Cortex of kidney (tissue), 1 donor: ENCODE measurements at places on chromosomes 7 and 10.

- DNase-seq, result no peak
Observed at GRCh38 chr7:107002126-107002525, 42.4 kb upstream of the PRKAR2B start.

GRCh38 chr10:66924674-66925345, 1.0 kb upstream of the LRRTM3 start:
- DNase-seq, result no peak

DNA sequence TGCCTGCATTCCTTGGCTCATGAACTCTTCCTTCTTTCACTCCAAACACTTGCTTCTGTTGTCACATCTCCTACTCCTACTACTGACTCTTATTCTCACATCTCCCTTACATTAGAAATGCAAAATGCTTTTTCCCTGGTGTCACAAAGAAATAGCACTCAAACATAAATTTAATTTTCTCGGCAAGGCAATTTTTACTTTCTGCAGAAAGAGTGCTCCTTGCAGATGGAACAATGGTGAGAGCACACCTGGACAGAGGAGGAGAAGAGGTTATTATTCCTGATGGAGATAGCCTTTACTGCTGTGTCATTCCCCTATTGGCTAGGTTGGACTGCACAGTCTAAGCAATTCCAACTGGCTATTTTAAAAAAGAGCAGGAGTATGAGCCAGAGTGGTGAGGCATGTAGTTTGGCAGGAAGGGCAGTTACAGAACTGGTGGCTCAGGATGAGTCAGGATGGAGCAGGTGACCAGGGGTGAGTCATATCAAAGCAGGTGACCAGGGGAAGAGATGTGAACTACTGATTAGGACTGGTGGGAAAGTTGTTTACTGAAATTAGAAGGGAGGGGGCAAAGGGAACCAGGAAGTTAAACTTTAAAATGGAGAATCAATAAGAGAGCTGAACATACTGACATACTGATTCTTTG, 52.9 kb downstream of the CYP2C9 start:
- no peak for DNase-seq

GRCh38 chr10:5570007-5570655, 45.4 kb downstream of the CALML3 start:
- no peak for DNase-seq

DNA sequence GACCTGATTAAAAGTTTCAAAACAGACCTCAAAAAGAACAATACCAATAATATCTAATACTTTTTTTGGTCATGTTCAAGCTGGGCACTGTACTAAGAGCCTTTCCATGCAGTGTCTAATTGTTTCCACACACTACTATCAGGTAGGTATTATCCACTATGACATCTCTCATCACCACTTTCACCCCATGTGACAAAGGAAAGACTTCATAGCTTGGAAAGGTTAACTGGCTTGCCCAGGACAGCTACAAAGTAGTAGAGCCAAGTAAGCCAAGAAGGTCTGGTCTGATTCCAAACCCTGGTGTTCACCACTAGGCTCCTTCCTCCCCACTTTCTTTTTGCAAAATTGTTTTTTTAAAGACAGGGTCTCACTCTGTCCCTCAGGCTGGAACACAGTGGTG, 400.5 kb downstream of the KCNMA1 start:
- DNase-seq, result no peak

GRCh38 chr7:156000601-156001396, 188.5 kb upstream of the SHH start:
- no peak for DNase-seq

GRCh38 chr10:21976739-21977138, 26.8 kb downstream of the DNAJC1 start:
- DNase-seq, result no peak

- DNase-seq, result no peak
Observed at GRCh38 chr10:72588266-72588665, 37.6 kb downstream of the MICU1 start.

DNA sequence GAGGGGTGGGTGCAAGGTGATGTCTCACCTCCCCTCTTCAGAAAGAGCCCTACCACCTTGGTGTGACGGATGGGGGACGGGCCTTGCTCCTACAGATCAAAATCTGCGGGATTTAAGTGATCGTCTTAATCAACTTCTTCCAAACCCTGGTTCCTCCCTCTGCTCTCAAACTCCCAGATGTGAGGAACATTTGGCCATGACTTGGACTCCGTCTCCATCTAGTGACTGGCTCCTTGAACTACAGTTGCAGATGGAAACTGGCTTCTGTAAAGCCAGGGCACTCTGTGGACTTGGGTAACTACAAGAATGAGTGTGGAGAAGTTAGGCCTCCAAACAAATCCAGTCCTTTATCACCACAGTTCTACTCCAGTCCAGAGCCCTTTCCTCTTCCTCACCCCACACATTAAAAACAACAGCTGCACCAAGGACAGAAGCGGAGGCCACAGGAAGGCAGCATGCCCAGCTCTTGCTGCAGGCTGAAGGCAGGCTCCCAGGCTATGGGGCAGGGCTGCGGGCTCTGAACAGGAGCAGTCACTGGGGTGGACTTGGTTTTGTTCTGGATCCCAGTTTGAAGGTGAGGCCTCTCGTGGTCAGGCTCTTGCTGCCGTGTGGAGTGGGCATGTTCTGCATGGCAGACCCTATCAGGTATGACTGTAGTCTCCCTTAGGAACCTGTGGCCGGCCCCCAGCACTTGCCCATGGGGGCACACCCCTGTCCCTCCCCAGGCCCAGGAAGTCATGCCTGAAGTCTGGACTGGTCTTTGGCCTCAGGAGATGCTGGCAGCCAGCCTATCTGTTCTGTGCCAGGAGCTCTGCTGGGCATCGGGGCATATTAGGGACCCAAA, 79.4 kb downstream of the VWC2 start:
- DNase-seq, result no peak

DNA sequence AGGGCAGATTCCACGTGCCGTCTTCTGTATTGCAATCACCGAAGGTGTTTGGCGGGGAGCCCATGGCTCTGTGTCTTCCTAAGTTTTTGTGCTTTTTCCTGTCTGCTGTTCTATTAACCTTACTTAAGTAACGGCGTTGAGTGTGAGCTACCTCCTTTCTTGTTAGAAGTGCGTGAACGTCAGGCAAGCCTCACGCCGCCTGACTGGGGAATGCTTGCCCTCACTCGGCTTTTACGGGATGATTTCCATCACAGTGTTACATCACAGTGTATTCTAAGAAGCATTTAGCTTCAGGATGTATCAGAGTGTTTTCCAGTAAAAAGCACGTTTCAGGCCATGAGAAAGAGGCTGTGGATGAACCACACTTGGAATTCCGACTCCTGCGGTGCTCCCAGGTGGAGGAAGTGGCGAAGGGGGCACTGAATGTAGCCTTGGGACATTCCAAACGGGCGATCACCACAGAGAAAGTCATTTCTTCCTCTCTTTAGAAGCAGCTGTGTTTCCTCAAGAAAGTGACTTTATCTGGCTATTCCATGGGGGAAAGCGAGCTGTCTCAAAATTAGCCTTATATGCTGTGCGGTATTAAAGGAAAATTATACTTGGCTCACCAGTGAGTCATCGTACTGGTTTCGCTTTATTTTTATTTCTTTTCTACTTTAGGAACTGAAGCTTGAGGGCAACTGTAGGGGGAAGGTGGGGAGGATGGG, 290.7 kb downstream of the KLF6 start:
- no peak for DNase-seq

DNA sequence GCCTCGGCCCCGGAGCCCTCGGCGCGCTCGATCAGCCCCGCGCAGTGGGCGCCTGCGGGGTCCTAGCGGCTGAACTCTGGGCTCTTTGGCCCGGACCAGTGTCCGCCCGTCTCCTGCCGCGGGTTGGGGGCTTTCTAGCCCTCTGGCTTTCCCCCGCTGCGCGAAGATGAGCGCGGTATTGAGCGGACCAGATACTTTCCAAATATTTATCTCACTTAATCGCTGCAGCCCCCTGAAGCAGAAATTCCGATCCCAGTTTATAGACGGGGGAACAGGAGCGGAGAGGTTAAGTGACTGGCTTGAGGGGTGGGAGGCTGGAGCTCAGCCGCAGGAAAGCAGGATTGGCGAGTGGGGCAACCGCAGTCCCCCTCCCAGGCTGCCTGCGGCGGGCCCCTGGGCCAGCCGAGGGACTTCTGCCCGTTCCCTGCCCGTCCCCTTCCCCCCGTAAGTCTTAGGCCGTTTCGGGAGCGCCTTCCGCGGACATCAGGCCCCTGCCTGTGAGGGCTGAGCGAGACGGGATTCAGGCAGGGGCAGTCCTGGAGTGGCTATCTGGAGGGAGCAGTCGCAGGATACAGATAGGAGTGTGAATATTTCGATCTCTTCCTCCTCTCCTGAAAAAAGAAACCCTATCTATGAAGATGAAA, 565 bp downstream of the STRIP2 start:
- DNase-seq, result no peak

DNA sequence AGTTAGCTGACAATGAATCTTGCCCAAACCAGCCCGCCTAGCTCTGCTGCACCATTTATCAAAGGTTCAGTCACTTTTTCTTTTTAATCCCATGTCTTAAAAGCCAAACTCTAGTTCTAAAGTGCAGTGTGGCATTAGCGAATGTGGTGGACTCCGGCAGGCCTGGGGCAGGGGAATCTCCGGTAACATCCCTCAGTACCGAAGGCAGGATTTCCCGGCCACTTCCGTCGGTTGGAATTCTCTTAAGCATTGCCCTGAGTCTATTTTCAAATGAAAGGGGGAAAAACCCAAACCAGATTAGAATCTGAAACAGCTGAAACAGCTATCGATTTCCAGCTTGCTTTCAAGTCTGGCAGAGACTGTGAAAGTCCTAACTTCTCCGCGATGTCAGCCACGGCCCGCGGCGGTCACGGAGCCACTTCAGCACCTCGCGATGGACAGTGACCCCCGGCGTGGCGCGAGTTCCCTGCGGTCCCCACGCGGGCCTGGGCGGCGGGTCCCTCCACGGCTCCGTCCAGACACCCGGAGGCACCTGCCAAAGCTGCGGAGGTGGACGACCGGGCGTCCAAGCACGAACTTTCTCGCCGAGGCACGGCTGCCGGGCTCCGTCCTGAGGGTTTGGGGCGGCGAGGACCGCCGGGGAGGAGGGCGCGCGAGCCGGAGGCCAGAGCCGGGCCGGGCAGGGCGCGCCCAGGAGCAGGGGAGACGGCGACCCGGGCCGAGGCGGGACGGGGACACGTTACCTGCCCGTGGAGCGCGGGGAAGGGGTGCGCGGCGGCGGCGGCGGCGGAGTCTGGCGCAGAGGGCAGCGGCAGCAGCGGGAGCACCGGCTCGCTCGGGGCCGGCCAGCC, 745 bp downstream of the TCERG1L start:
- DNase-seq, result no peak

DNA sequence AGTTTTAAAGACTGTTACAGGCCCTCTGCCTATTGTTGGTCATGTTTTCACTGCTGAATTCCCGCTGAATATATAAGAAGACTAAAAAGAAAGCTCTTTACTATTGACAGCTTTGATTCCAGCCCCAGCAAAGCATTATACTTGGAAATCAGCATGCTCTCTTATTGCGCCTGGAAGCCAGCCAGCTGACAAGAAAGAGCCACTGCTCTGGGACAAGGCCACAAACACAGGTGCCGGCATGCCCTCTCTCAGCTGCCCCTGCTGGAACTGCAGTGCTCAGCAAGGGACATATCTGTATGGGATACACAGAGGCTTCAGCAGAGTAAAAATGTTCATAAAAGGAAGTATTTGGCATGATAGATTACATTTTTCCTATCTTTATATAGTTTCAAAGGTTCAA, 523.9 kb downstream of the ADRA2A start:
- DNase-seq, result no peak

GRCh38 chr10:29114141-29114540, 174.7 kb upstream of the LYZL1 start:
- no peak for DNase-seq

GRCh38 chr10:110562348-110562747, 5.1 kb upstream of the SMC3 start:
- no peak for DNase-seq

DNA sequence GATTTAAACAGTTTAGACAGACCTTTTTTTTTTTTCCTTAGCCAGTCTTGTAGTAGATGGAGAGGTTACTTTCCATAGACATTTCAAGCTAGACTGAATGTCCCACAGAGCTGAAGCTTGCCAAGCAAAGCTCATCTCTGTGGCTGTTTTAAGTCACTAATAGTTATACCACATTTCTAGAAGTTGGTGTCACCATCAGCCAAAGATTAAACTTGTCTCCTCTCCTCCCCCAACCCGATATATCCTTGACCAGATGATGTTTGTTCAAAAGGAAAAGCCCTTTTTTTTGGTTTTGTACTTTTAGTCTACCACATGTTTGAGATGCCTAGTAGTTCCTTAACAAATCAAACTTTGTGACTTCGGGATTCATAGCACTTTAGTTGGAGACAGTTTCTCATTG, 66.1 kb downstream of the ADD3 start:
- no peak for DNase-seq

GRCh38 chr7:156192921-156193320, 380.7 kb upstream of the SHH start:
- DNase-seq, result no peak

DNA sequence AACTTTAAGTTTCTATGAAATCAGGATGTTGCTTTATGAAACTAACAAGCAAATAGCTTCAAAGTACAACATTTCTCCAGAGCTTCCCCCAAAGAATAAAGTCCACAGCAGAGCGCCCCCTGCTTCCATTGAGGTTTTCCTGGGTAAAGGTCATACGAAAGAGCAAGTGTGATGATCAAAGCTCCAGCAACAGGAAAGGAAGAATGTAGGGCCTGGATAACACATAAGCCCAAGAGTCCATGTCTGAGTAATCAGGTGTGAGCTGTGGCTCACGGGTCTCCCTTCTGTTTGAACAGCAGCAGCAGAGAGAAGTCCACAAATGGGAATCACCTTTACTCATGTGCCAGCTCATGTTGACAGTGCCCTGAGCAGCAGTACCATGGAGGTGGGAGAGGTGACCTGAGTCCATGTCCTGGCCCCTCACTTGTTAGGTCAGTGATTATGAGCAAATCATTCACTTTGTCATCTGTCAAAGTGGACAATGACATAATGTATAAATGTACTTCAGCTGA, 50.5 kb downstream of the MRPL32 start:
- DNase-seq, result no peak

GRCh38 chr10:65396997-65397396, 1528.8 kb upstream of the LRRTM3 start:
- no peak for DNase-seq

DNA sequence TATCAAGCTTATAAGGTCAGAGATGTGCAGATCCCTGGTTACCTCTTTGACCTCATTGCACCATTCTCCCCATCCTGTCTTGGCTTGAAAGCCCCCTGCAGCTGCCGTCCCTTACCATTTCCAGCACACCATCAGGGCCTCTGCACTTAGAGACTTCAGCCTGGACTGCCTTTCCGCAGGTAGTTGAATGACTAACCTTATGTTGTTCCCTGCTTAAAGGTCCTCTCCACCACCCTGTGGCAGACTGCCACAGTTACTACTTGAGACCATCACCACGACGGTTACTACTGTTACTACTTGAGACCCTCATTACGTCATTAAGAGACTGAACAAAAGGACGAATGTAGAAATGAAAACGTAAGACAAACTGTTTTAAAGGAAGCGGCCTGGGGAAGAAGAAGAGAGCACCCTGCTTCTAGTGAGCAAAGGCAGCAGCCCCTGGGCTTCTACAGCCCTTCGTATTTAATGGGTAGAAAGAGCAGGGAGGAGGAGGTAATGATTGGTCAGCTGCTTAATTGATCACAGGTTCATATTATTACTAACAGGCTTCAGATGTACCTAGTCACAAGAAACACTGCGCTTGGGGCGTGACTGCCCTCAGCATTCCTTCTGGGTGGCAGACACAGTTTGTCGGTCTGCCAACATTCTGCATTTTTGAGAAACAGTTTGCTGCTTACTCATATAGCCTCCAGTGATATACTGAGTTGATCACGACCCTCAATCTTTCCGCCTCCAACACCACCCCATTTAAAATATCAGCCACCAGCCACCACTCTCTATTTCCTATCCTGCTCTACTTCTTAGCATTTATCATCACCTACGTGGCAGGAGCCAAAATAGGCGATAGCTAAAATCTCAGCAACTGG, 74.1 kb upstream of the PARD3 start:
- no peak for DNase-seq

- no peak for DNase-seq
Observed at GRCh38 chr7:50614721-50615518, 49.7 kb upstream of the DDC start.
